ENCODE measurements at places on chromosomes 3 and 15.

DNA sequence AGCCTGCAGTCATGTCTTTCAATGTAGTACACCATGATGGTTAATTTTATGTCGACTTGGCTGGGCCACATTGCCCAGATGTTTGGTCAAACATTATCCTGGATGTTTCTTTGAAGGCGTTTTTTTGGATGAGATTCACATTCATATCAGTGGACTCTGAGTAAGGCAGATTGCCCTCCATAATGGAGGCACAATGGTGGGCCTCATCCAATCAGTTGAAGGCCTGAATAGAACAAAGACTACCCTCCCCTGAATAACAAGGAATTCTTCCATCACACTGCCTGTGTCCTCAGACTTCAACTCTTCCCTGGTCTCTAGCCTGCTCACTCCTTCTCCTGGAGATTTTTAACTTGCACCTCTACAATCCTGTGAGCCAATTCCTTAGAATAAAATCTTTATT lies 83.8 kb upstream of the CHL1 start:
- no peak for DNase-seq

DNA sequence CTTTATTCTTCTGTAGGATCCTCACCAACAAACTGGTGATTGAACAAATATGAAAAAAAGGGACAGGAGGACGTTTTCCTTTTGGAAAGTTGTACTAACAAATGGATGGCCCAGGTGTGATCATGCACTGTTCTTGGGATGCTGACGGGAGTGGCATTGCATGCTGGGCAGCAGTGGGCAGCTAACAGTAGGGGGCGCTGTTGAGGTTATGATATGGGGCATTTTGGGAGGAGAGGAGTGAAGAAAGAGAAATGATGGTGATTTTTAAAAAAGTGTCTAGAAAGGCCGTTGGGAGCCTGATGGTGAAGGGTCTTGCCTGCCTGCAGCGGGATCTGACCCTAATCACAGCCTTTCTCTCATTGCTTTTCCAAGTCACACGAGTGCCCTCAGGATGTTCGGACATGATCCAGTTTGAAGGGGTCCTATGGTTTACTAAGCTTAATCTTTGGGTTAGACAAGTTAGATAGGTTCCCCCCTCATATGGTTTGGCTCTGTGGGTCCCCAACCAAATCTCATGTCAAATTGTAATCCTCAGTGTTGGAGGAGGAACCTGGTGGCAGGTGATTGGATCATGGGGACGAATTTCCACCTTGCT lies 46.2 kb upstream of the PRTG start:
- peak; percentile 15 for DNase-seq

DNA sequence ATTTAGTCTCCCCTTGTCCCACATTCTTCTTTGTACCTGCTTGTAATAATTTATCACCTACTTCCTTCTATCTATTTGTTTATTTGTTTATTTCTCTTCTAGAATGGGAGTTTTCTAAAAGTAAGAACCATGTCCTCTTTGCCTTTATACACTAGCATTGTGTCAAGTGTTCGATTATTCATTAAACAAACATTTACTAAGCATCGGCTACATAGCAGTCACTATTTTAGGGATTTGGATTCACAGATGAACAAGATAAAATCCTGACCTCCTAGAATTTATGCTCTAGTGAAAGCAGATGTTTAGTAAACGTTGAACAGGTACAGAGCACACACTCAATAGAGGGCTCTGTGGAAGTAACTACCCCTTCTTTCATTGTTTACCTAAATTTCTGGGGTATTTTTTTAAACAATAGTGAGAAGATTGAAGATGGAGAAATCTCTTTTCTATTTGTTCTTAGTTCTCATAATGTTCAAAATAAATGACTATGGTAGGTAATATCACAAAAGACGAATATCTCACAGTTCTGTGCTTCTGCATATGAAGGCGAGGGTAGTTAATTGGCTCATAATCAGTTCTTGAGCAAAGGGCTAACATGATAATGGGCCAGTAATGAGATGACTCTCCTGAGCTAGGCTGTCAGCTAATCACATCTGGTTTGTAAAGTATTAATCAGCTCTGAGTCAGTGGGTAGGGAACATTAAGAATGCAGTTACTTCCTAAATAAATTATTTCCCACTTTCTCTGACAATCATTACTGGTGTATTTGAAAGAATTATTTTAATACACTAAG lies 111.9 kb downstream of the SLC9A9 start:
- DNase-seq: no peak

- DNase-seq: no peak
Measured at GRCh38 chr3:122000936-122001605, 21.0 kb downstream of the ILDR1 start.

GRCh38 chr3:95356764-95357501 lies 1294.1 kb downstream of the NSUN3 start:
- no peak for DNase-seq

- DNase-seq: no peak
Measured at GRCh38 chr15:50315814-50316630, 39.0 kb downstream of the GABPB1 start.

DNA sequence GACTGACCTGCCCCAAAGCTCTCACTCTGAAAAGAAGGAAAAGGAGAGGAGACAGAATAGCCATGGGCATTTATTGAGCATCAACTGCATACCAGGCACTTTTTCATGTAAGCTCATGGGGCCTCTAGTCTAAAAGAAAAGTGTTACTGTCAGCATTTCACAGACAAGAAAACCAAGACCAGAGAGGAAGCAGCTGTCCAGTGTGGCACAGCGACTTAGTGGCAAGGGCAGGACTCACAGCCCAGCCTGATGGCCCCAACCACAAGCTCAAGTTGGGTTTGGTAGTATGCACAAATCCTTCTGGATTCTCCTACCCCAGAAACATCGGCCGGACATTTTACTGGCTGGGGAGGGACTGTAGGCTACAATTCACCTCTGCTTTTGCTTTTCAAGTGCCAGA lies 5.8 kb downstream of the EFCC1 start:
- DNase-seq: no peak

- no peak for DNase-seq
Measured at GRCh38 chr15:81356252-81356651, 17.8 kb downstream of the TMC3 start.

DNA sequence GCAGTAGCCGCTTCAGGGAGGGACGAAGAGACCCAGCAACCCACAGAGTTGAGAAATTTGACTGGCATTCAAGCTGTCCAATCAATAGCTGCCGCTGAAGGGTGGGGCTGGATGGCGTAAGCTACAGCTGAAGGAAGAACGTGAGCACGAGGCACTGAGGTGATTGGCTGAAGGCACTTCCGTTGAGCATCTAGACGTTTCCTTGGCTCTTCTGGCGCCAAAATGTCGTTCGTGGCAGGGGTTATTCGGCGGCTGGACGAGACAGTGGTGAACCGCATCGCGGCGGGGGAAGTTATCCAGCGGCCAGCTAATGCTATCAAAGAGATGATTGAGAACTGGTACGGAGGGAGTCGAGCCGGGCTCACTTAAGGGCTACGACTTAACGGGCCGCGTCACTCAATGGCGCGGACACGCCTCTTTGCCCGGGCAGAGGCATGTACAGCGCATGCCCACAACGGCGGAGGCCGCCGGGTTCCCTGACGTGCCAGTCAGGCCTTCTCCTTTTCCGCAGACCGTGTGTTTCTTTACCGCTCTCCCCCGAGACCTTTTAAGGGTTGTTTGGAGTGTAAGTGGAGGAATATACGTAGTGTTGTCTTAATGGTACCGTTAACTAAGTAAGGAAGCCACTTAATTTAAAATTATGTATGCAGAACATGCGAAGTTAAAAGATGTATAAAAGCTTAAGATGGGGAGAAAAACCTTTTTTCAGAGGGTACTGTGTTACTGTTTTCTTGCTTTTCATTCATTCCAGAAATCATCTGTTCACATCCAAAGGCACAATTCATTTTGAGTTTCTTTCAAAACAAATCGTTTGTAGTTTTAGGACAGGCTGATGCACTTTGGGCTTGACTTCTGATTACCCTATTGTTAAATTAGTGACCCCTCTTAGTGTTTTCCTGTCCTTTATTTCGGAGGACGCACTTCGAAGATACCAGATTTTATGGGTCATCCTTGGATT lies at the start of gene MLH1:
Gene MLH1, plus strand, starts transcription at position 193 of the 958 bp plus-strand sequence. Its CDS starts 30 bp downstream, at position 223.
- DNase-seq: peak; percentile 90

- DNase-seq: no peak
Measured at GRCh38 chr3:188433521-188434150, 279.7 kb downstream of the LPP start.

- peak; percentile 62 for DNase-seq
Measured at GRCh38 chr3:141460097-141460704, 26.6 kb upstream of the RASA2 start.

DNA sequence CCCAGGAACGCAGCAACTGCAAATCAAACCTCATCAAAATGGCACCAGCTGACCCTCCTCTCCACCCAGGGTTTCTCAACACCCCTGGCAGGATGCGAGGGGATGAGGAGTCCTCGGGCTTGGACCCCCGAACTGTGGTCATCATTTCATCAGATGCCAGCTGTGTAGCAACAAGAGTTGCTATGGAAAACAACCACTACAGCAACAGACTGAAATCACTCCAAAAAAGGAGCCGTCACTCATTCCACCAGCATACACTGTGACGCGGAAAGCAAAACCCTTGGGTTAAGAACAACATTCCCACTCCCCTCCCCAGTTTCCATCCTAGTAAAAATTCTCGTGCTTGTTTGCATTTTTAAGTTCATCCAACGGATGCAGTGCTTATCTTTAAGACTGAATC lies 40.1 kb downstream of the VGLL4 start:
- no peak for DNase-seq

- no peak for DNase-seq
Measured at GRCh38 chr3:14769544-14770325, 49.0 kb upstream of the FGD5 start.

- DNase-seq: no peak
Measured at GRCh38 chr3:44104668-44105321, 136.9 kb upstream of the TOPAZ1 start.

- no peak for DNase-seq
Measured at GRCh38 chr15:79078003-79078402, 12.6 kb downstream of the RASGRF1 start.

GRCh38 chr3:175484666-175485065 lies 625.5 kb downstream of the NAALADL2 start:
- DNase-seq: no peak

DNA sequence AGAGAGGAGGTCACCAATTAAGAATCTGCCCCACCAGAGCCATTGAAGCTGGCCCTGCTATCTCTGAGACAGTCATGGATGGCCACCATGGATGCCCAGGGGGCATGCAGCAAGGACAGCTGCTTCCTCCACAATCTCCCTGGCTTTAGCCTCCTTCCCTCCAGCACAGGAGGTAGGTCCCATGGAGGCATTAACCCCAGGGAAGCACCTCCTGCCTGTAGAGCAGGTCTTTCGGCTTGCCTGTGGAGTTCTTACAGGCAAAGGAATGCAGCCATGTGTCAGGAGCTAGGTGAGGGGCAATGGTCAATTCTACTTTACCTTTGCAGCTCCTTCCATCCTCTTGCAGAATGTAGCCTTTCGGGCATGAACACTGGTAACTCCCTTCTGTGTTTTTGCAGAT lies 93.8 kb downstream of the DUT start:
- no peak for DNase-seq

DNA sequence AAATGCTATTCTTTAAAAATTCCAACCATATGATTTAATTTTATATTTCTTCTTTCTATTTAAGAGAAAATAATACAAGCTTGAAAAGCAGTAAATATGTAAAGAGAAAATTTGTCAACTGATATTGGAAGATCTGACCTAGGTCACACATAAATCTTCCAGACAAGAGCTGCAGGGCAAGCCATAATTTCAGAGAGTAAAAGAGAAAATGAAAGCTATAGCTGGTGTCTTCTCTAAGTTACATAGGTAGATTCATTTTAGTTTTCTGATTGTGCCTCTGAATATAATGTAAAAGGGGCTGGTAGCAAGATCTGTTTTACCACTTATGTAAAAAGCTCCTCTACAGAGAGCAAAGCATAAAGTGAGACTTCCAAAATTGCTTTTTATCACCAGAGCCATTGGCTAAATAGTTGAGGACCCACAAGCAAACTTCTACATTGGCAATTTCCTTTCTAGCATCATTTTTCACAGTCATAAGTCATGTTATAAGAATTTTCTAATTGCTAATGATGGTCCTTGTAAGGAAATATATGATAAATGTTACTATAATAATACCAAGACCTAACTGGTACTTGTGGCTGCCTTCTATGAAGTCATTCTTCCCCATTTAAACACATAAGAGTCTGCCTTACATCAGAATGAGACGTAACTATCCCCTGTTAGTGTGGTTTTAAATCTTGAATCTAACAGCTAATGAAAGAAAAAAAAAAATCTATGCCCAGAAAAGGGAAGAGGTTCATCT lies 80.8 kb upstream of the SKOR1 start:
- no peak for DNase-seq

GRCh38 chr3:150227839-150228238 lies 180.3 kb upstream of the TSC22D2 start:
- DNase-seq: no peak

DNA sequence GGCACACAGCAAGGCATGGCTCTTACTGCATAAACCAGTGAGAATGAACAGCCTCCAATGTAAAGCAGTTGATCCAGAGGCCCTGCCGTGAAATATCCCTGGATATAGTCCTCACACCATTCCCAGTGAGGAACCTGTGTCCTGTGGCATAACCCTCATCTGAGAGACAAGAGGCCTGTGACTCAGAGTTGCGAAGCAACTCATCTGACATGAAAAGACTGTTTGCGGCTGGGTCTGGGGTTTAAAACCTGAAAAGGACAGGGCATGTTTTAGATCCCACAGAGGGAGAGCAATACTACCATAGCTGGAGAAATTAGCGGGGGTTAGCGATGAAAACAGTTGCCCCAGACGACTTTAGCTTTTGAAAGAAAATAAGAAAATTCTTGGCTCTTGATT lies 165.3 kb upstream of the BHLHE40 start:
- no peak for DNase-seq

DNA sequence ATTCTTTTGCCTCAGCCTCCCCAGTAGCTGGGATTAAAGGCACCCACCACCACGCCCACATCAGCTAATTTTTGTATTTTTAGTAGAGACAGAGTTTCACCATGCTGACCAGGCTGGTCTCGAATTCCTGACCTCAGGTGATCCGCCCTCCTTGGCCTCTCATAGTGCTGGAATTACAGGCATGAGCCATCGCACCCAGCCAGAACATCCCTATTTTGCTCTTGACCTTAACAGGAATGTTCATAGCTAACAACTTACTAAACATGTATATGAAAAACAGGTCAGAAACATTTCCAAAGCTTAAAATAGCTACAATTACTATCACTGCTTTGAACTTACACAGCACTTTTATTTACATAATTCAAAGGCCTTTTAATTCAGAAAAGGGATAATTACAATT lies 33.7 kb downstream of the UQCC5 start:
- DNase-seq: no peak

DNA sequence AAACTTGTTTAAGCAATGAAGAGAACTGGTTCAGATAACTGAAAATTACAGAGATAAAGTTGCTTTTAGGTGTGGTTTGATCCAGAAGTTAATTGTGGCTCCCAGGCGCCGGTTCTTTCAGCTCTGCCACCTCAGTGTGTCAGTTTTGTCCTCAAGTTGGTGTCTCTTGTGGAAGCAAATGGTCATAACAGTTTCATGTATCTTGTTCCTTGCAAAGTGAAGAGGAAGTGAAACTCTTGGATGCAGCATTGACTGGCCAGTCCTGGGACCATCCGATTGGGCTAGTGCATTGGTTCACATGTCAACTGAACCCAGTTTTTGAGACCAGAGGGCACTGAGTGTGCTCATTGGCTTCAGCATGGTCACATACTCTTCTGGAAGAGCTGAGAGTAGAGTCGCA lies 181.4 kb upstream of the GRM7 start:
- no peak for DNase-seq
